ENCODE measurements at places on chromosomes 7 and 10.

- no peak for DNase-seq
These were observed 7.8 kb downstream of the ITPRIP start for GRCh38 chr10:104330168-104331110.

GRCh38 chr7:100483722-100484672 lies at the start of gene NYAP1:
TSS of gene NYAP1 (plus strand) at chr7:100483927. CDS start at chr7:100485312, 1,385 bp downstream.
- DNase-seq: no peak

GRCh38 chr7:97868788-97869187 lies 3.4 kb downstream of the ASNS start:
- no peak for DNase-seq

GRCh38 chr7:105149827-105150226 lies 135.8 kb downstream of the KMT2E start:
- no peak for DNase-seq

DNA sequence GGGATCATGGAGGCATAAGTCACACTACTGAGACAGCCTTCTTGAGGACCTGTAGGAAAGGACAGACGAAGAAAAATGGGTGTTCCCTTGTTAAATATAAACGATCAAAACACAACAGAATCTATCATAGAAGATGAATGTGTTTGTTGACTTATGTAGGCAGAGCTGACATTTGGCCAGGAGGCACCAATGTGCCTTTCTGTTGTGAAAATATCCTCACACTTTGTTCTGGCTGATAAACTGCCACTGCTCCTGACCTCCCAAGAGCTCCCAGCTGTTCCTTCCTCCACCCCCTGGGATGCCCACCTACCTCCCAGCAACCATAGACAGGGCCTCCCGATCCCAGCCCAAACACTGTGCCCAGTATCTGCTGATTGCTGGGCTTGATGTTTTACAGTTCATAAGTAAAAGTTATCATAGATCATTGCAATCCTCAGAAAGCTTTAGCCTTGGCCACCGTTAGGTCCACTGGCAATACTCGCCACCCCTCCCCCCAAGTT lies 116.6 kb downstream of the CTTNBP2 start:
- DNase-seq: no peak

GRCh38 chr7:70294211-70294911 lies 696.1 kb downstream of the AUTS2 start:
- no peak for DNase-seq

DNA sequence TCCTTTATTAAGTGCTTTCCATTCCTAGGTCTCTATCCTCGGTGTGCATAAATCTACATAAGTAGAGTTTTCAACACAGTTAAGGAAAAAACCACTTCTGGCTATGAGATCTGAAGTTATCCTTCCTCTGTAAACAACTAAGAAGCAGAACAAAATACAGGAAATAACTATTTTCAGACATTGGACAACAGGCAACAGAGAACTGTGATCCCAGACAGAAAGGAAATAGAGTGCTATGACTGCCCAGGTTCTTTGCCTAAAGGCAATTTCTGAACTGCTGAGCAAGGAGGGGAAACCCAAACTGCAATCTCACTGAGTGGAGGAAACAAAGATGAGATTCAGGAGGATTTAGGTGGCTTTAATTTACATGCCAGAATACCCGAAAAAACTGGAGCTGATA lies 285.4 kb downstream of the SNX13 start:
- no peak for DNase-seq

DNA sequence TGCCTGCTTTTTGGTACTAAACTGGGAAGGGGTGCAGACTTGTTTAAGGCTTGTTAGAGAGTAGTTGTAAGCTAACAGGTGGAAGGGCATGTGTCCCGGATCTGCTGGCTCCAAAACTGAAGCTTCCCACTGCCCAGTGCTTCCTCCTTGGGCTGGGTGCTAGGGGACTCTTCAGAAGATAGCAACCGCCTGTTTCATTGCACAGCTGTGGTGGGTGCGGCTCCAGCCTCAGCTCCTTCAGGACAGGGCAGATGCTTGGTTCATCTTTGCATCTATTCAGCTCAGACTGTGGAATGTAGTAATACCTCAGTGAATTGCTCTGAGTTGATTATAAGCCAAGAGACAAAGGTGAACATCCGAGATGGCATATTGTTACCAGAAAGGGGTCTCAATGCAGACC lies 527.1 kb downstream of the TYW1 start:
- no peak for DNase-seq

DNA sequence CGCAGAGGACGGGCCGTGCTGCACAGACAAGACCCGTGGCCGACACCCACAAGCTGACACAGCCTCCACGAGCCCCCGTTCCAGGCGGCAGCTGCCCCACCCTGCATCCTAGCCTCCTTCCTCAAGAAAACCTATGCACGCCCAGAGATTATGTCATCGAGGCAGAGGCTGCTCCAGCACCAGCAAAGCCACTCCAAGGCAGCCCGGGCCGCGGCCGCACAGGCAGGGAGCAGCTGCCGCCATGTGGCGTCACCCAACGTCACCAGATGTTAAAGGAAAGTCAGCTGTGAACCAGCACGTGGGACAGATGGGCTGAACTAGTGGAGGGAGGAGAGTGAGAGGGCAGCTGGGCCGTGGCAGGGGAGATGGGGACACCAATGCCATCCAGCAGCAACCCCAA lies 59.8 kb downstream of the STK32C start:
- DNase-seq: no peak

DNA sequence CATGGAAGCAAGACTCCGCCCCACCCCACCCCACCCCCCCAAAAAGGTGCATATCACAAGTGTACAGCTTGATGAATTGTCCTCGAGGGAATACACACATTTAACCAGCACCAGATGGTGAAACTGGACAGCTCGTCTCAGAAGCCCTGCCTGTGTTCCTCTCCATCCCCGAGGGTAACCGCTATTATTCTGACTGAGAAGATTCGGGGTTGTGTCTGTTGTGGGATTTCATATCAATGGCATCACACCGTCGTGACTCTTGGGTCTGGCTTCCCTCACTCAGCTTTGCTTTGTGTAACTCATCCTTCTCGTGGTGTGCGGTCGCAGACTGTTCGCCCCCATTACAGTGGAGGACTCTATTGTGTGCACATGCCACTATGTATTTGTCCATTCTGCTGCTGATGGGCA lies 18.9 kb downstream of the PODXL start:
- DNase-seq: no peak

DNA sequence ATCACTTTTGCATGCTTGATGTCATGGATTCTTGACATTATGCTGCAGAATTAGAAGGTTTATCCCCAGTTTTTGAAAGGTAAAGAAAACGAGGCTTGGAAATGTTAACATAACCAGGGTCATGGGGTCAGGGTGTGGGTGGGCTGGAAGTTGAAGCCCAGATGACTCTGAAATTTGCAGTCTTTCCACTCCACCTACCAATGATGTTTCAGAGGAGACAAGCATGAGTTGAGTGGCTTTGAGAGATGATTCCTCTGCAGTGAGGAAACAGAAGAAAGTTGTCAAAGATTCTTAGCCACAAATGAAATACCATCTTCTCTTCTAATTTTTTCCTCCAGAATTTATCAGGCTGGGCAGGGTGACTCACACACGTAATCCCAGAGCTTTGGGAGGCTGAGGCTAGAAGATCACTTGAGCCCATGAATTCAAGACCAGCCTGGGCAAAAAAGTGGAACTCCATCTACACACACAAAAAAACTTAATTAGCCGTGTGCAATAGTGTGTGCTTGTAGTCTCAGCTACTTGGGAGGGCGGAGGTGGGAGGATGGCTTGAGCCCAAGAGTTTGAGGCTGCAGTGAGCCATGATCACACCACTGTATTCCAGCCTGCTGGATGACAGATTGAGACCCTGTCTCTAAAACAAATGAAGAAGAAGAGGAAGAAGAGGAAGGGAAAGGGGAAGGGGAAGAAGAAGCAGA lies 239.1 kb upstream of the AUTS2 start:
- DNase-seq: no peak

DNA sequence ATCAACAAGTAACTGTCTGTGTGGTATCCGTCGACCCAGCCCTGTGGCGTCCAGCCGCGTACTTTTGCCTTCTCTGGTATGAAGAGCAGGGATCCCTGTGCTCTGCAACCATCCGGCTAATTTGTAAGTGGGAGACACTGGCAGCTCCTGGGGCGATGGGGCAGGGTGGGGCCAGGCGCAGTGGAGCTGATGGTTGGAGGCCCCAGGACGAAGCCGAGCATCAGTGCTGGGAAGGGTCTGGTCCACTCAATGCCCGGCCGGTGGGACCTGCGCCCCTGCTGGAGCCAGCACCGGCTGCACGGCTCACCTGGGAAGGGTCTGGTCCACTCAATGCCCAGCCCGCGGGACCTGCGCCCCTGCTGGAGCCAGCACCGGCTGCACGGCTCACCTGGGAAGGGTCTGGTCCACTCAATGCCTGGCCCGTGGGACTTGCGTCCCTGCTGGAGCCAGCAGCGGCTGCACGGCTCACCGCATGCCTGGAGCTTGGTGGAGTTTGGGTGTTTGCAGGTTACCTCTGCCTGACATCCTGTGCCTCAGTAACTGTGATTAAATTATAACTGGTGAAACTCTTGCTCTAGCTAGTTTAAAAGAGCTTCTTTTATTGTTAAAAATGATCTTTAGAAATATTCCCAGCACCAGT lies 96.1 kb downstream of the NKX6-2 start:
- DNase-seq: no peak

DNA sequence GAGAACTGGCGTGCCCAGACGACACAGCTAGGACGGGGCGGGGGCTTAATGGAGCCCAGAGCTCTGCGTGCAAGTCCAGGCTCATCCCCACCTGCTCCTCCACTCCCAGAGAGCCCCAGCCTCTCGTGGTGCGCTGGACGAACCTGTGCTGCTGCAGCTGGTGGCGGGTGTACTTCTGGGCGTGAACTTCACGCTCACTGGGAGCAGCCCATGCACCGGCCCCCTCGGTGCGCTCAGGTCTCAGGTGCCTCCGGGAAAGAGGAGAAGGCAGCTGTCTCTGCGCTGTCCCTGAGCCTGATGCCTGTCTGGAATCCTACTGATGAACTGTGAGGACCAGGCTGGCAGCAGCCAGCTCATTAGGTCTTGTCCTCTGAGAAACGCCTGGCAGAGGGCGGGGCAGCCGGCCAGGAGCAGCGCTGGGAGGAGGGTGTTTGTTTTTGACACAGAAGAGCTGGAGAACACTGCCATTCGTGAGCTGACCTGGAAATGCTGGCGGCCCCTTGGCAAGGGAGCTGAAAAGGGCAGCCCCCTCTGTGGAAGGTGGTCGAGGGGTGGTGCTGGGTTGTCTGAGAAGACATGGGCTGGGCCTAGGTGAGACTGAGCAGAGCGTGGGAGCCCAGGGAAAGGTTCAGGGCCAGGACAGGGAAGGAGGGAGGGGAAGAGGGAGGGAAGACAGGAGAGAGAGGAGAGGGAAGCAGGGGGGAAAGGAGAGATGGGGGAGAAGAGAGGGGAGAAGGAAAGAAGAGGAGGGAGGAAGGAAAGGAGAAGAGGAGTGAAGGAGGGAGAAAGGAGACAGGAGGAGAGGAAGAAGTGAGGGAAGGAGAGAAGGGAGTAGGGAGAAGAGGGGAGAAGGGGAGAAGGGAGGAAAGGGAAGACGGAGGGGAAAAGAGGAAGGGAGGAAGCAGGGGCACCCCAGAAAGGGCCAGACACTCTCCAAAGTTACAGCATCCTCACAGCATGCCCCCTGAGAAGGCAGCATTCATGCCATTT lies 53.5 kb upstream of the TNS3 start:
- no peak for DNase-seq

DNA sequence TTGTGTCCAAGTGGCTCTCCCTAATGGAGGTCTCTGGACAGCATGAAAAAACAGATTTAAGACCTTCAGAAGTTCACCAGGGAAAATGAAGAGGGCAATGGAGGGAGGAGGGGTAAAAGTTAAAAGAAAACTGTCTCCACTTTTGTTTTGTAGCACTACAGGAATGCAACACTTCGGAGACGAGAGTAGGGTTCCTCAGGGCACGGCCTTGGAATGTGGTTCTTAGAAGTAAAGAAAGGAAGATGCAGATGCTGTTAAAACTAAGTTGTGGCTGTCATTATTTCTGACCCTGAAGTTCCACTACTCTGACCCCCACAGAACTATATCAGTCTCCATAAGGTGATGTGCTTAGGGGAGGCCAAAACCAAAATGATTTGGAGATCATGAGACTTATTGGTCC lies 335.1 kb downstream of the XPNPEP1 start:
- no peak for DNase-seq

DNA sequence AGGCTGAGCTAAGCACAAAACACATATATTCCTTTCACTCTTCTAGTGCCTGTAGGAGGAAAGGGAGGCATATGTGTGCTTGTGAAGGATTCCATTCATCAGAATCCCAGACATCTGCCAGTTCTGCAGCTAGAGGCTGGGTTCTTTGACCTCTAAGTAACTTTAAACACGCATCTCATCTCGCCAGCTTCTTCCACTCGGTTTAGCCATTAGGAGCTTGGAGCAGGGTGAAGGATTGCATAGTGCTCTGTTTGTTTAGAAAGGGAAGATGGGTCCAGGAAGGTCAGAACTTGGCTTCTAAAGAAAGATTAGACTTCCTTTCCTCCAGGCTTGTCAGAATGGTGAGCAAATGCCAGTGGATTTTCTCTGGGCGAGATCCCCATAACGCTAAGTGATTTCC lies 43.6 kb downstream of the HK1 start:
- no peak for DNase-seq

DNA sequence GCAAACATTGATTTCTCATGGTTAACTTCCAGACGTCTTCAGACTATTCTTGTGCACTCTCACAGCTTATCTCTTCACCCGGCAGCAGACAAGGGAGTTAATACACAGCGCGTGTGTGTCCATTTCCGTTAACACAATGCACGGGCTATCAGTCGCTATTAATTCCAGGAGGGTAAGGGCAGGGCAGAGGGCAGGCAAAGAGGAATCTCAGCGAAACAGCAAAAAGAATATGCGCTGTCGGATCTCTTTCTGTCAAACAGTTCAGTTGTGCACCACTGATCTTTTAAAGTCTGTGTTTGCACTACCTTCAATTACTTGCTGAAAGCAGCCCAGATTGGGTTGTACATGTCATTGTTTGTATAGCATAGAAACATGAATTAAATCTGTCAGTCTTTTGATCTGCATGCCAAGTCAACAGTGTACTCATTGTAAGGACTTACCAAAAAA lies 41.1 kb upstream of the CABCOCO1 start:
- DNase-seq: no peak

DNA sequence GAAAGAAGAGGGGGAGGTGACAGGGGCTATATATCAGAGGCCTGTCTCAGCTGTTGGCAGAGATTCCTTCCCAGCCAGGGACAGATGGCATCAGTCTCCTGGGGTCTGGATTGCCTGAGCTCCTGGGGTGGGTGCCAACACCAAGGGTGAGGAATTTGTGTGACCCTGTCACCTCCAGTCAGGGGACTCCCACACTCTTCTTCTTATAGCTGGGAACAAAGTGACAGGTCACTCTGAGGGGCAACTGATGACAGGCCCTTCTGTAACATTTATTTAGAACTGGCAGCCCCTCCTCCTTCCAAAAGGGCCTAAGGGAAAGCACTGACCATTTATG lies 53.7 kb upstream of the DUSP5 start:
- no peak for DNase-seq

- no peak for DNase-seq
These were observed 5.2 kb downstream of the CPED1 start for GRCh38 chr7:120993553-120994191.

Data from activated naive CD4-positive, alpha-beta T cell treated with anti-CD3 and anti-CD28 coated beads for 36 hours (primary cell).